ENCODE measurements at places on chromosomes 7 and 10.

GRCh38 chr10:75103881-75104686 is 7.4 kb upstream of the SAMD8 start:
- no peak for DNase-seq

- DNase-seq: no peak
Observed at GRCh38 chr7:92421676-92422435, 25.4 kb upstream of the GATAD1 start.

DNA sequence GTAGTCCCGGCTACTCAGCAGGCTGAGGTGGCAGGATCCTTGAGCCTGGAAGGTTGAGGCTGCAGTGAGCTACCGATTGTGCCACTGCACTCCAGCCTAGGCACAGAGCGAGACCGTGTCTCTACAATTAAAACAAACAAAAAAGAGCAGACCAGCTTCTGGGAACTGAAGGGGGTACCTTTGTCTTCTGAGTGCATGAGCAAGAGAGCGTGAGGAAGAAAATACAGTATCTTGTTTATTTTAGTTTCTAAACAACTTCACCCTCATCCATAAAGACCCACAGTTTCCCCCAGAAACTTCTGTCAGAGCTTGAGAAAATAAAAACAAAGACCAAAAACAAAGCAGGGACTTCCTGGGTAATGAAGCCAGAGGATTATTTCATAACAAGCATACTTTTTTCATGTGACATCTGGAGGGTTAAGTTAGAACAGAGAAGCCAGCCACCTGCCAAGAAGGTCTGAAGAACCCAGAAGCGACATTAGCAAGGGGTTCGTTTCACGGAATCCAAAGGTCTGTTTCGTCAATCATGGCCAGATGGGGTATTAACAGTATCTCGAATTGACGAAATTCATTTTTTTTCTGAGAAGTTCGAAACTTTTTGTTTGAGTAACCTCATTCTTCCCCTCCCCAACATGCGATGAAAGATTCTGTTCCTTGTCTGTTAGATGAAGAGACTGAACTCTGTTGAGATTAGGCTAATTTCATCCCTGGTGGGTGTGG is 10.2 kb upstream of the IL2RA start:
- DNase-seq: no peak

- DNase-seq: no peak
Observed at GRCh38 chr10:51860257-51860656, 160.9 kb upstream of the CSTF2T start.

DNA sequence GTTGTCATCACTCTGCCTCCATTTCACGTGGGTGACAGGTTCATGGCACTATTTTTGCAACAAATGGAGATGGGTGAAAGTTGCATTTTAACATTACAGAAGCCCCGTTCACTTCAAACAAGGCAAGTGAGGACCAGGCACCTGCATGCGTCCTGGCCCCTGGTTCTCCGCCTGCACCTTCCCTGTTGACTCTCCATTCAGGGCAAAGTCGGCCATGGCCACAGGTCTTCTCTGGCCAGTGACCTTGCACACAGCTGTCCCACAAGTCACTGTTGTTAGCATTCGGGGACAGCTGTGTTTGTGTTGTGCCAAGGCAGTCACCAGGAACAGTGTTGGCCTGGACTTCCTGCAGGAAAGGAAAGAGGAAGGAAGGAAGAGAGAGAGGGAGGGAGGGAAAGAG is 554.9 kb downstream of the TCERG1L start:
- no peak for DNase-seq

DNA sequence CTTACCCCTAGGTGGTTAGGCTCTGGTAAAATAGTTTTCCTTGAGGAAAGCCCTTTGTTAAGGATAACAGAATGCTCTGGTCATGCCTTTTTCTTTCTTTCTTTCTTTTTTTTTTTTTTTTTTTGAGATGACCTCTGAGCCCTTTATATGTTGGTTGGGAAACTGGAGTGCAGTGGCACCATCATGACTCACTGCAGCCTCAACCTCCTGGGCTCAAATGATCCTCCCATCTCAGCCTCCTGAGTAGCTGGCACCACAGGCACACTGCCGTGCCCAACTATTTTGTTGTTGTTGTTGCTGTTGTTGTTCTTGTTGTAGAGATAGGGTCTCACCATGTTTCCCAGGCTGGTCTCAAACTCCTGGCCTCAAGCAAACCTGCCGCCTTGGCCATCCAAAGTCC is 27.4 kb downstream of the NACAD start:
- DNase-seq: no peak
